ENCODE measurements at places on chromosomes 6 and 20.

GRCh38 chr20:54559890-54560289 lies 84.5 kb downstream of the DOK5 start:
- DNase-seq, result no peak

- DNase-seq, result peak; percentile 31
These were observed 9.2 kb downstream of the PEDS1 start for GRCh38 chr20:50144362-50144761.

DNA sequence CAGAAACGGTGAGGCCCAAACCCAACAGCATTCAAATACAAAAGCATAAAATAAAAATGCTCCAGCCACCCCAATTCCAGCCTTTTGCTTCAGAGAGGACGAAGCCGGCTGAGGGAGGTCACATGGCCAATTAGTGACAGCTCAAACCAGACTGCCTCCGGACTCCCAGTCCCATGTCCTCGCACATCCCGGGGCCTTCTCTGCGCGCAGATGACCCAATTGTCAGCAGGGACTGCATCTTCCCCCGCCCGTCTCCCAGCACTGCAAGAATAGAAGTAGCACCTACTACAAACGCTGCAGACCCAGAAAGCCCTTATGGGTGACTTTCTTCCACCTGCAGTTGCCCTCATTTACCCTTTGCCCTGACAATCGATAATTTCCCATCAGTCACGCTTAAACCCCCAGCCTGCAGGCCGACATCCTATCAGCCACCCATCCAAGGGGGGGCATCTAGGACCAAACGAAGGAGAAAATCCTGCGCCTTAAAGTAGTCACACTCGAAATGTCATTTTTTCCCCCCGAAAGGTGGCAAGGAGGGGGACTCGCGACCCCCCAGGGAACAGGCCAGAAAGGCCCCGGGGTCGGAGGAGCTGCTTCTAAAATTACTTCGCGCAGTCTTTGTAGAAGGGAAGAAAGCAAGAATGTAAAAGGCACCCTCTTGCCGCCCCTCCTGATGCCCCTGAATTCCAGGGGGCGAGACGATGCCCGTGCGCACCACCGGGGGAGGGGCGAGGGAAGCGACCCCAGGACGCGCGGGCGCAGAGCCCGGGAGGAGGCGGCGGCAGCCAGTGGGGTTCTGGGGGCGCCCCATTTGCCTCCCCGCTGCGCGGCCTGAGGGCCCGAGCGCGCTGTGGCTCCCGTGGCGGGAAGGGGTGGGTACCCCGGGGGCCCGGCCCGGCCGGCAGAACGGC lies 792 bp downstream of the SLC23A2 start:
- DNase-seq, result no peak

GRCh38 chr6:1412901-1413300 lies 23.5 kb downstream of the FOXF2 start:
- no peak for DNase-seq

DNA sequence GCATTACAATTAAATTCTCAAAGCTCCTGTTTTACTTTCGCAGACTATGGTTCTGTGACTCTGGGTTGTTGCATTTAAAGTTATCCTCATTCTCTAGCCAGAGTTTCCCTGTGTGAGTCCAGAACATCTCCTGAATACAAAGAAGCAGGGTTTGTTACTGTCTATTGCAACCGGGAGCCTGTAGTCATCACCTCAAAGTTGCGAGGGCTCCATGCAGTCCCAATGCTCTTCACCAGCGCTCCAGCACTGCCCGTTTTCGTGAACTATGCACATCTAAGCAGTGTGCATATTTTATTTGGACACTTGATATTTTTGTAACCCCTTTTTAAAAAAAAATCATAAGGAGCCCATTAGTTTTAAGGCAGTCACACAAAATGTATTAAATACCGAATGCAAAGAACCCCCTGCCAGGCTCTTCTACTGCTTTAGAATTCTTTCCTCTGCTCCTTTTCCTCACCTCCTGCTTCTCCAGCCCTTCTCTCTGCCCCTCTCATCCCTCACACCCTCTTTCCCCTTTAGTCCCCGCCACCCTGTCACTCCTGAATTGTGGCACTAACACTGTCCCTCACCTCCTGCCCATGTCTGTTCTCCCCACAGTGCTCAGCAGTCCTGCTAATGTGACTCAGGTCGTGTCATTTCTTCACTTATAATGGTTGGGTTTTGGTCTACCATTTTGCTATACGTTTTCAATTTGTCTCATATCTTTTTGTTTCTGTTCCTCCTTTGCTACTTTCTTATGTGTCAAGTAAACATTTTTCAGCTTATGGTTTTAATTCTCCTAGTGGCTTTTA lies 1.1 kb upstream of the HLA-C start:
- DNase-seq, result no peak

DNA sequence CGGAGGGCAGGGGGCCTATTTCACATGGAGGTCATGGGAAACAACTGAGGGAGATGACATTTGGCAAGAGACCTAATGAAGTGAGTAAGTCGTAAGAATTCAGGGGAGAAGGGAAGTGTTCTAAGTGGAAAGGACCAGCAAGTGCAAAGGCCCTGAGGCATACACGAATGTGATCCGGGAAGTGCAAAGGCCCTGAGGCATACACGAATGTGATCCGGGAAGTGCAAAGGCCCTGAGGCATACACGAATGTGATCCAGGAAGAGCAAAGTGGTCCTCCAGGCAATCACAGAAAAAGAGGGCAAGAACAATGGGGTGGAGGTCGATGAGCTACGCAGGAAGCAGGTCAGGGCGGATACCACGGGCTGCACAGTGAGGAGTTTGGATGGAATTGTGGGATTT lies 24.2 kb upstream of the EXOC2 start:
- DNase-seq, result no peak

DNA sequence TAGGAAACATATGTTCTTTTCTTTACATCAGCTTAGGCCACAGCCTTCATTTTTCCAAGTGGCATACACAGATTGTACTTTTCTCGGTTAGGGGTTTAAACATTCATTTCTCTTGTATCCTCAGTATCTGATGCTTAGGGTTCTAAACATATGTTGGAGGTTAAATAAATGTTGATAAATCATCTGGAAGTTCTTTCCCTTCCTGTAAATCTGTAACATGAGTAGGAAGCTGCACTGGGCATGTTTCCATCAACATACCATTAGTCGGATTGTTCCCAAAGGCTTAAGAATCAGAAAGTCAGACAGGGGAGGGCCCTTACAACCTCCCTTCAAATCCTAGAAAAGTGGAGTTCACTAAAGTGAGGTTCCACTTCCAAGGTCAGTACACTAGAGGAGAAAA lies 54.8 kb upstream of the BCLAF1 start:
- no peak for DNase-seq

GRCh38 chr6:22656706-22657351 lies 87.5 kb downstream of the HDGFL1 start:
- no peak for DNase-seq

DNA sequence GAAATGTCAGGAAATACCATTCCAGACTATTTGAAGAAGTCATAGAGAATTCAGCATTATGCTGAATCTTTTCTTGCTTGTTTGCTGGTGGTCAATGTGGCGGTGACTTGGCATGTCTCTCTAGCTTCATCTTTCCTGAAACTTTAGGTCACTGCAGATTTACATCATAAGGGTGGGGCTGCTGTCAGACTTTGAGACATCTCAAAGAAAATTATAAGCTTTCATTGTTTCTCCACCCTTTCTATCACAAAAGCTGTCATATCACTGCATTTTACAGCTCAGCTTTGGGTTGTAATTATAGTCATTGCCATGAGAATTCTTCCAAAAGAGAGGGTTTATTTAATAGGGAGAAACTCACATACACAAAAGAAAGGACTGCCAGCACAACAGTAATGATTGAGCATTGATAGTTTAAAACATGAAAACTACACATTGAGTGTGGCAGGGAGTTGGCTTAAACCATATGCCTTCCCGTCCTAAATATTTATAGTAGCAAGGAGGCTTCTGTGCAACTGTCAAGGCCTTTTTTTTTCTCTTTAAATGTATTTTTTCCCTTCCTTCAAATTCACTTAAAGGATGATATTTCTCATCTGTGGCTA lies 44.7 kb upstream of the LRRC1 start:
- DNase-seq, result no peak

- no peak for DNase-seq
These were observed 252.7 kb downstream of the KHDC1L start for GRCh38 chr6:72972579-72972978.

GRCh38 chr6:7431313-7431673 lies 41.7 kb downstream of the RIOK1 start:
- no peak for DNase-seq

- no peak for DNase-seq
These were observed 7.4 kb downstream of the POU3F2 start for GRCh38 chr6:98841621-98842341.

GRCh38 chr20:38222231-38222922 lies 38.2 kb downstream of the KIAA1755 start:
- no peak for DNase-seq

DNA sequence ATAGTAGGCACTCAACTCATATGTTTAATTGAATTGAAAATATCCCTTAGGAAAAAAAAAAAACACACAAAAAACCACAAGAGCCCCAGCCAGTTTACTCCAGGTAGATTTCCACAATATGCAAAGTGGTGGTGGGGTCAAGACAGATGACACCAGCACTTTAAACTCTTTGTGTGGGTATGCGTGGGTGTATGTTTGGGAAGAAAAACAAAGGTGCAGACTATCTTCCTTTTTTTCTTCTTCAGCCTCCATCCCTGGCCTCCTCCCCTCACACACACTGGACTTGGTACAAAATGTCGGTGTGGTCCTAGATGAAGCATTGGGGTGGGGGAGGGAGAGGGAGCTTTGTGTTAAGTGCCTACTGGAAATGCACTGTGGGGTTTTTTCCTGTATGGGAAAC lies 42.2 kb upstream of the CDKAL1 start:
- DNase-seq, result no peak

DNA sequence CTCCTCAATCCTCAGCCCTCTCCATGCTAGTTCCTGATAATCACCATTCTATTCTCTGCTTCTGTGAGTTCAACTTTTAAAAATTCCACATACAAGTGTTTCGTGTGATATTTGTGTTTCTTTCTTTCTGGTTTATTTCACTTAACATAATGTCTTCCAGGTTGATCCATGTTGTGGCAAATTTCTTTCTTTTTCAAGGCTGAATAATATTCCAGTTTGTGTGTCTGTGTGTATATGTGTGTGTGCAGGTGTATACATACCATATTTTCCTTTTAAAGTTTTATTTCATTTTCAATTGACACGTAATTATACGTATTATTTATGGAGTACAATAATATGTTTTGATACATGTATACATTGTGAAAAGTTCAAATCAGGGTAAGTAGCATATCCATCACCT lies 19.8 kb upstream of the SF3B5 start:
- DNase-seq, result no peak

DNA sequence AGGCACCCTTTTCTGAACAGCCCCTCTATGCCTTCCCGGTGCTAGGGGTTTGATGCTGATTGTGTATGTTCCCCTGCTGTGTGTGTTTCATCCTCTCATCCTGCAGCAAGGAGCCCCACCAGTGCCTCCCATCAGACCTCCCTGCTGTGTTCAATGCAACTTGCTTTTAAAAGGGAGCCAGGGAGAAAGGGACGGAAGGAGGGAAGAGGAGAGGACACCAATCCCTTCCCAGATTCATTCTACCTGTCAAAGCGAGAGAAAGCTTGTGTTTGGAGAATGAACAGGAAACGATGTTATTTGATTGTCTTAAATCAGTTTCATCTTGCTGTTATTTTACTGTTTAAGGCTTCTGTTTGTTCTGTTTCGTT lies 259.2 kb downstream of the ADGB start:
- no peak for DNase-seq

DNA sequence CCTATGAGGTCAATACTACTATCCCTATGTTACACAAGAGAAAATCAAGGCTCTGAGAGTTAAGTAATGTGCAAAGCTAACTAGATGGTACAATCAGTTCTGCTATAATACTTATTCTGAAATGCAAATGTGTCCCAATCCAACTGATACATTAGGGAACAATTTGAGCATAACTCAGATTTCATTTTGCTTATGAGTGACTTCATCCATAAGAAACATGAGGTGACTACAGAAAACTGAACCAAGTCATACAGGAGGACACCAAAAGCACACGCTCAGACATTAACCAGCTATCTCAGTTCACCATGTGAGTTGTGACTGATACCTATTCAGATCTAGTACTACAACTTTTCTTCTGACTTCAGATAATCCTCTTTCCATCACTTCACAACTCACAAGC lies 179.9 kb upstream of the RUNX2 start:
- DNase-seq, result no peak

DNA sequence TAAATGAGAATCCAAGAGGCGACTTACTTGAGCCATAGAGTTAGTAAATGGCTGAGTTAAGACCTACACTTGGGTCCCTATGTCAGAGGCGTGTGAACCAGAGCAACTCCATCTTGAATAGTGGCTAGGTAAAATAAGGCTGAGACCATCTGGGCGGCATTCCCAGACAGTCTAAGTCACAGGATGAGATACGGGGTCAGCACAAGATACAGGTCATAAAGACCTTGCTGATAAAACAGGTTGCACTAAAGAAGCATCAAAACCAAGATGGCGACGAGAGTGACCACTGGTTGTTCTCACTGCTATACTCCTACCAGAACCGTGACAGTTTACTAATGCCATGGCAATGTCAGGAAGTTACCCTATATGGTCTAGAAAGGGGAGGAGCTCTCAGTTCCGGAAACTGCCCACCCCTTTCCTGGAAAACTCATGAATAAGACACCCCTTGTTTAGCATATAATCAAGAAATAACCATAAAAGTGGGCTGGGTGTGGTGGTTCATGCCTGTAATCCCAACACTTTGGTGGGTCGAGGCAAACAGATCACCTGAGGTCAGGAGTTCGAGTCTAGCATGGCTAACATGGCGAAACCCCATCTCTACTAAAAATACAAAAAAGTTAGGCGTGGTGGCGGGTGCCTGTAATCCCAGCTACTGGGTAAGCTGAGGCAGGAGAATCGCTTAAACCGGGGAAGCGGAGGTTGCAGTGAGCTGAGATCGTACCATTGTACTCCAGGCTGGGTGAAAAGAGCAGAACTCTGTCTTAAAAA lies 43.9 kb upstream of the EEF1A1 start:
- no peak for DNase-seq

- no peak for DNase-seq
These were observed 252.5 kb downstream of the LAMA2 start for GRCh38 chr6:129135451-129135850.

DNA sequence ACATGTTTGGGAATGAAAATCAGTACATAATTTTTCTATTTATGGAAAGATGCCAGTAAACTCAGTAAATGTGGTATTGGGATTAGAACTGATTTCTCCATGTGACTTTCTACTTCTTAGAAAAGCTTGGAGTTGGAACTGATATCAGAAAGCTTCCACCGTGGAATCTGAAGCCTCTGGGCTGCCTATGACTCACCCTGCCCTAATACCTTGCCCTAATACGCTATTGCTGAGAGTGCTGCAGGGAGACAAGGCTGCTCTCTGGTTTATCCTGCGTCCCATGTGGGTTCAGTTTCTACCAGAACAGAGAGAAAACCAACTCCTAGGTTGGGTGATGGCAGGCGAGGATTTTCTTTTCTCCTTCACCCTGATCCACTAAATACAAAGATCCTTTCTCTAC lies 3.3 kb upstream of the STMND1 start:
- DNase-seq, result no peak

GRCh38 chr6:16397623-16398022 lies 159.2 kb downstream of the GMPR start:
- DNase-seq, result no peak

- DNase-seq, result no peak
These were observed 82.9 kb downstream of the ELOVL4 start for GRCh38 chr6:79864421-79864820.

GRCh38 chr20:40293740-40294139 lies 395.3 kb downstream of the MAFB start:
- no peak for DNase-seq

Data from GF-D8 (cell line).